Osteocyte (in vitro differentiated cells): ENCODE measurements at places on chromosomes 16 and 17.

GRCh38 chr16:84851192-84852127 lies 31.7 kb downstream of the CRISPLD2 start:
- DNase-seq: peak; percentile 93

DNA sequence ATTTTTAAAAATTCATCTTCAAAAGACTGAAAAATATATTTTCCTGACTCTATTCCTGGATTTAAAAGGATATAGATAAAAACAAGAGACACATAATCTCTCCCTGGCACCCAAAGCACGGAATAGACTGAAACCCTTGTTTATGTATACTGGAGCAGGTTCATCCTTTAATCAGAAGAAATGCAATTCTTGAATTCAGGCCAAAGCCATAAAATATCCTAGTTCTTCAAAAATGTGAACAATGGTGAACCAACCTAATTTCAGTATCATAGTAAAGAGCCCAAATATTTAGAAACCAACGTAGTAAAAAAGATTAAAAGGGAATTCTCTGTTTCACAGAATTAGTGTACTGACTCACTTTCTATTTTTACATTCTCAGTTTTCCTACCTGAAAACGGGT lies 188.5 kb upstream of the C17orf78 start:
- DNase-seq: no peak

- no peak for DNase-seq
Measured at GRCh38 chr17:45131616-45132319, 547 bp downstream of the PLCD3 start.

- DNase-seq: no peak
Measured at GRCh38 chr17:48488548-48489106, 42.2 kb downstream of the HOXB1 start.

GRCh38 chr17:40645291-40645690 lies 2.3 kb downstream of the SMARCE1 start:
- DNase-seq: no peak

DNA sequence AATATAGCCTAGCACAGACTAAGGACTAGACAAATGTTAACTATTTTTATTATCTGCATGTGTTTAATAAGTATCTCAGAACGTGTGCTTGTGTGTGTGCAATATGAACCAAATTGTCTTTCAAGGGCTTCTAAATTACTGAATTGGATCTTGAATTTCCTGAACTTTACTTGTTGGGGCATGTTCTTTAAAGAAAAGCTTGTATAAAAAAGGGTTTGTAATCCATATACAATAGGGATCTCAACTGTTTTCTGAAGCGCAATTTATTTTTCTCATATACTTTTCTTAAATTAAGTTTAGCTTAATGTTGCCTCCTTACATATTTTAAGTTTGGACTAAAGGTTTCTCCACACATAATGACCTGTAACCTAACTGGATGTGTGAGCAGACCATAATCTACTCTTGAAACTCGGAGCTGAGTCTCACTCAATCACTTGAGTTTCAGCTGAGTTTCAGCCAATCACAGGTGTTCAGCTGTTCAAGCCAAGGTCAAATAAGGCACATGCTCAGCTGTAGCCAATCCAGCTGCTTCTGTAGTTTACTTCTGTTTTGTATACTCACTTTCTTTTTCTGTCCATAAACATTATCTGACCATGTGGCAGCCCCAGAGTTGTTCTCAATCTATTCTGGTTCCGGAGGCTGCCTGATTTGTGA lies 72.3 kb downstream of the CDK5R1 start:
- DNase-seq: no peak

DNA sequence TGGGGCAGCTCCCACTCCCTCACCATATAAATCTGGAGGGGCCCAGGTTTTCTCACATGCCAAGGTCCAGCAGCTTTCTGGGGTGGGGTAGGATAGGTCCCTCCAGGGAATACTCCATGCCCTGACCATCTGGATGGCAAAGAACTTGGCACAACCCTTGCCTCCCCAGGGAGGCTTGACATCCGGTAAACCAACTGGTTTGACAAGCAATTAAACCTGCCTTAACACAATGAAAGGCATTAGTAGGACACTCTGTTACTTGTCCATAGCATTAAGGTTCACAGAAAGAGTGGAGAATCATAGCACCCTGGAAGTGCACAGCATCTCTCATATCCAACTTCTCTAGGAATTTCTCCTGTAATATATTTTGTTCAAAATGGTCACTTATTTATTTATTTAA lies 63.9 kb upstream of the MAF start:
- no peak for DNase-seq

DNA sequence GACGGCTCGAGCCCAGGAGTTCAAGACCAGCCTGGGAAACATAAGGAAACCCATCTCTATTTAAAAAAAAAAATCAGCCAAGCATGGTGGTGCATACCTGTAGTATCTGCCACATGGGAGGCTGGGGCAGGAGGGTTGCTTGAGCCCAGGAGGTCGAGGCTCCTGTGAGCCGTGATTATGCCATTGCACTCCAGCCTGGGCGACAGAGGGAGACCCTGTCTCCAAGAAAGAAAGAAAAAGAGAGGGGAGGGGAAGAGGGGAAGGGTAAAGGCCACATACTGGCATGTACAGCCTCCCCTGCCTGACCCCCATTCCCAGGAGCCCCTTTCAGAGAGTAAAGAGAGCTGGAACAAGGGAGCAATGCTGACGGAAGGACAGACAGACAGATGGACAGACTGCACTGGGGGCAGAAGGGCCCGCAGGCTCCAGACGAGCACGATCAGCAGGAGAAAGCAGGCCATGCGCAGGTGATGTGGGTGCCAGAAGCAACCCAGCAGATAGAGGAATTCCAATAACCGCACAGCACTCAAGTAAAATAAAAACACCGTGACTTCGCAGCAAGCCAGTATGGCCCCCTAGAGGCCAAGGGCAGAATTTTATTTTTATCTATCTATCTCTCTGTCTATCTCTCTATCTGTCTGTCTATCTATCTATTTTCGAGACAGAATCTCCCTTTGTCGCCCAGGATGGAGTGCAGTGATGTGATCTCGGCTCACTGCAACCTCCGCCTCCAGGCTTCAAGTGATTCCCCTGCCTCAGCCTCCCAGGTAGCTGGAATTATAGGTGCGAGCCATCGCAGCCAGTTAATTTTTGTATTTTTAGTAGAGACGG lies 27.1 kb upstream of the SNN start:
- DNase-seq: no peak

GRCh38 chr17:29143894-29144293 lies 36.3 kb downstream of the MYO18A start:
- no peak for DNase-seq

DNA sequence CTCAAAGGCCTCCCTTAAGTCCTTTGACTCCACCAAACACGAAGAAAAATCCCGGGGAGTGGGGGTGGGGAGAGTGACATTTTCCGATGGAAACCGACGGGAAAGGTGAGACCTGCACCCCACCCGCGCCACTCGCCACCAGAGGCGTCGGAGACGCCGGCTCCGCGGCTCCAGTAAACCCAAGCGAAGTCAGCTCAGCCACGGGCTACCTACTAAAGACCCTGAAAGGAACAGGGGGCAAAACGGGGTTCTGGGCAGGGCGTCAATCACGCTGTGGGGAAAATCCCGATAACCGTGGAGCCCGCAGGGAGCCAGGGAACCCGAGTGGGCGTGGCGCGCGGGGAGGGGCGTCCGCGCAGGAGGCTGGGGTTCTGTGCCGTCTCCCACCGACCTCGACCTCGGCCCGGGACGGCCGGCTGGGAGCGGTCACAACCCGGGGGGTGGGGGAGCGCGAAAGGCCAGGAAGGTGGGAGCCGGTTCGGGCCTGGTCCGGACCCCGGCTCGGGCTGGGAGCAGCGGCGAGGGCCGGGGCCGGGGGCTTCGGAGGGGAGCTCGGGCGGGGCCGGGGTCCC lies 565 bp downstream of the WDR45B start:
- no peak for DNase-seq

GRCh38 chr16:66696669-66697630 lies at the start of gene CMTM4:
CMTM4 (minus strand) TSS chr16:66696743; CDS start chr16:66696525, 218 bp downstream.
- DNase-seq: peak; percentile 95

DNA sequence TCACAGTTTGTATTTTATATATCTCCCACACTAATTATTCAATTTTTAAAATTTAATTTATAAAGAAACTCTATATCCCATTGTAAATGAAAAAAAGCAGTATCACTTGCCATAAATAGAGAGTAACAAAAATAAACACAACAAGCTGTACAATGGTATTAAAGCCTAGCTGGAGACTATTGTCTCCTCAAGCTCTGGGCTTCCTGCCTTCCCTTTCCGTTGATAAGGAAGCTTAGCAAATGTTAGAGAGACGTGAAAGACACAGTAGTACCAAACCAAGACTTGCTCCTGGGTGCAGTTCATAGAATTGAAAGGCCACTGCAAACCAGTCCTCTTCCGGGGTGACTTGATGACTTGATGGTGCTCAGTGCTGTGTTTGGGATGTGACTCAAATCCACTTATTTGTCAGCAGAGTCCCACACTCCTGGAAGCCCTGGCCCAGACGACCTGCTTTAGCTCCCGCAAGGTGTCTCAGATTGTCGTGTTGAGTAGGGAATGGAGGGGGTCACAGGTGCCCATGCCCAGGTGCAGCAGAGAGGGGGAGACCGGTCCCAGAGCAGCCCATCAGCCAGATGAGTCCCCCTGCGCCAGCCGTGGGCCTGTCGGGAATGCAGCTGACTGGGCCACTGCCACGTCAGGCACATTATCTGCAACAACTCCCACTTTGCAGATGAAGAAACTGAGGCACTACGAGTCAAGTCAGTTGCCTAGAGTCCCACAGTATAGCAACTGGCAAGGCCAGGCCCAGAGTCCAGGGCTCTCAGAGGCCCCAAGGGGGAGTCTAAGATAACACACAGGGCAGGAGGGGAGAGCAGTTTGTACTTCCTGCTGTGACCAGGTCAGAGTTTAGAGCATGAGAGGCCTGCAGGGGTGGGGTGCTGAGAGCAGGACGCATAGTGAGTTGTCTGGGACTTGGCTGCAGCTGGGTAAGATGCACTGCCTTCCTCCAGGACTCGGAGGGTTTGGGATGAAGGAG lies 40.5 kb downstream of the PSME3IP1 start:
- DNase-seq: no peak

DNA sequence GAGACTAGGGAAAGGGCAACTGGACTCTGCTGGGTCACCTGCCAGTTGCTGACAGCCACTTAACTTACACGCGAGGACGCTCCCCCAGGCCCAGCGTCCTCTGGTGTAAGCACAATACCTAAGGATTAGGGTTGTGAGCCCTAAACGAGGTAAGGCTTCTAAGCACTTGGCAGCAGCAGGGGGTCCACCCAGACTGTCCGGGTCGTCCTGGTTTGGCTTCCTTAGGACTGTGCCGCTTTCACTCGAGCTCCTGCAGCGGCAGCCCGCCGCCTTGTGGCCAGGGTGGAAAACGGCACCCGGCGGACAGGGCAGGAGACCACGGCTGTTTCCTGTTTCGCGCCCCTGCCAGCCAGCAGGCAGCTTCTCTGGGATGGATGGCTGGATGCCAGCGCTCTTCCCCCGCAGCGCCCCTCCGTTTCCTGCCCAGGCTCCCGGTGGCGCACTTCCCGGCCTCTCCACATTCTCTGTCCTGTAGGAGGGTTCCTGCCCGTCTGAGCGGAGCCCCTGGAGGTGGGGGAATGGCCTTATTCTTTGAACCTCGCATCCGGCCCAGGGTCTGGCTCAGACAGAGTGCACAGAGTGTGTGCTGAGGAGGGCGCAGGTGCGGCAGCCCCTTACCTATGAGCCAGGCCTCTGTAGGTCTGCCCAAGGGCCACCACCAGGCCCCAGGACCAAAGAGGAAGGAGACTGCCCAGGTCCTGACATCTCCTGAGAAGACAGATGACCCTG lies 47.0 kb upstream of the AMZ2 start:
- DNase-seq: peak; percentile 94

GRCh38 chr17:16027708-16028584 lies 28.3 kb downstream of the TTC19 start:
- no peak for DNase-seq

DNA sequence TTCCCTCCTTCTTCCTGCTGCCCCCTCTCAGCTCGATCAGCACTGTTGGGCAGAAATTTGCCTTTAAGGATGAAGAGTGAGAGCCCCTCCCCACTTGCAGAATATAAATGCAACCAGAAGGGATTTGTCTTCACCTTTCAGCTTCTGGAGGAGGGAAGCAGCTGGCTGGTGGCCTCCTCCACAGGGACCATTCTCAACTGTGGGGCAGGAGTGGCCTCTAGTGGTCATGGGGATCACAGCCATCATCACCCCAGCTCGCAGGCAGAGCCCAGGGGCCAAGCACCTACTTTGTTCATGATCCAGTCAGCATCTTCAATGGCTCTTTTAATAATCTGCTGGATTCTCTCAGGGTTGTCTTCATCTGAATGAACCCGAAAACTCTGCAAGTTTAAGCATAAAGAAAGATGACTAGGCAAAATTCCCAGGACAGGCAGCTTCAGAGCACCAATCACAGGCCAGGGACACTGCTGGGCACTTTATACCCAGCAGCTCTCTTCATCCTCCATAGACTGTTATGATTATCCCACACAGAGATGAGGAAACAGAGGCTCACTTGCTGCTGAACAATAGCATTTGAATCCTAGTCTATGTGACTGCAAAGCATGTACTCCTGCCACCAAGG lies 13.1 kb downstream of the LYRM9 start:
- no peak for DNase-seq

GRCh38 chr17:77034677-77035424 lies 105.9 kb upstream of the SEC14L1 start:
- DNase-seq: no peak

DNA sequence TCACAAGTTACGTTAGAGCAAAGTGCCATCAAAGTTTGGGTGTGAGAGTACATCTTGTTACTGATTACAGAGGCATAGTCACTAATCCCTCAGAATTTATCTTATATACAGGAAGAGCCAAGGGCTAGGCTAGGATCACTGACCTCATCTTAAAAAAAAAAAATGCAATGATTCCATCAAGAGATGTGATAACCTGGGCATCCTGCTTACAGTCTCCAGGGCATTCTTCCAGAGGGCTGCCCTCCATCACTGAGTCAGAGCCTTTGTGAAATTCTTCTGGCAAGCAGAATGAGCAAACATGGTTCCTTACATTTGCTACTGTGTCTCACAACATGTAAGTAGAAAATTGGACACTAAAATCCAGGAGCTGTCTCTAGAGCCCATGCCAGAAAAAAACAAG lies 410.6 kb downstream of the ZFHX3 start:
- DNase-seq: no peak

- DNase-seq: peak; percentile 91
Measured at GRCh38 chr17:77374170-77374936, 233.6 kb downstream of the SEC14L1 start.

- no peak for DNase-seq
Measured at GRCh38 chr17:63455417-63455816, 9.3 kb upstream of the CYB561 start.

GRCh38 chr16:1533443-1533951 lies at the start of gene TMEM204:
TMEM204 (plus strand) TSS chr16:1533666; CDS start chr16:1534276, 610 bp downstream.
- no peak for DNase-seq

GRCh38 chr16:83623091-83623730 lies 184.6 kb upstream of the HSBP1 start:
- peak; percentile 75 for DNase-seq

DNA sequence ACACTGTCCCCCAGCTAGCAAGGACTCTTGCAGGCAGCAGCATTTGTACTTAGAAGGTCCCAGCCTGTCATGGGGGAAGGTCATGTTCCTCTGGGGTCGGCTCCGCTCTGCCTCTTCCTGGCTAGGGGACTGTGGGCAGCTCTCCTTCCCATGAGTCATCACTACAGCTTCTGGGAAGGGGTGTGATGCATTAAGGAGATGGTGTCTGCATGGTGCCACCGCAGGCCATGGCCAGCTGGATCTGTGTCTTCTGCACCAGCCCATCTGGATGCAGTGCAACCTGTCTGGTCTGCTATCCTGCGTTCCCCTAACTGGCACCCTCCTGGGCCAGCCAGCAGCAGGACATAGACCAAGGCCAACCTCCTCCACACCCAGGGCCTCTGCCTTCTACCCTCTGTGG lies 6.3 kb downstream of the STARD3 start:
- DNase-seq: no peak
